ENCODE measurements at places on chromosomes 7 and 10.

DNA sequence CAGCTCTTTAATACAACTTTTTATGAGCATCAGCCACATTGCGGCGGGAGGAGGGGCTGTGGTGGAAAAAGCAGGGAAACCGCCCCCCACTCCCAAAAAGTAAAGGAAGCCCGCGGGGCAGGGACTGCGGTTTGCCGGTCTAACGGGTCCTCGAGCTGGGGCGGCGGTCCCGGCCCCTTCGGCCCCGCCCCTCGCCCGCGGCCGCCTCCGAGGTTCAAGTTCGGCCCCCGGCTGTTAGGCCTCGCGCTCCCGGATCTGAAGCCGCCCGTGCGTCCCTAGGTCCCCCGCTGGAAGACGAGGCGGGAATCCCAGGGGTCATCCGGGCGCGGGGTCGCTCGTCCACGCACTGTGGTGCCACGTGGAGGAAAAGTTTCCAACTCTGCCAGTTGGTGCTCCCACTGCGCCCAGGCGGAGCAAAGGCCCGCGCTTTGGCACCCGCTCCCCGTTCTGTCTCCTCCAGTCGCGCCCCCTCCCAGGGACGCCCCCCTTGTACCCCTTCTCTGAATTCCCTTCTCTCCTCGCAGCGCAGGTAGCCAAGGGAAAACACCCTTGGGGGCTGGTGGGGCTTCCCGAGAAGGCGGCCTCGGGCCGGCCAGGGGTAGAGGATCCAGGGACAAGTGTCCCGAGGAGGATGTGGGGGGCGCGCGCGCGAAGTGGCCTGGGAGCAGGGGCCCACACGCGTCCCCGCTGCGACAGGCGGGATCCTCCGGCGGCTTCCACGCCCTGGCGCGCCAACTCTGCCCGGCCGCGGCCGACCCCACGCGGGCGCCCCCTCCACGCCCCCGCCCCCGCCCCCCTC, 798 bp upstream of the AUTS2 start:
- no peak for DNase-seq

DNA sequence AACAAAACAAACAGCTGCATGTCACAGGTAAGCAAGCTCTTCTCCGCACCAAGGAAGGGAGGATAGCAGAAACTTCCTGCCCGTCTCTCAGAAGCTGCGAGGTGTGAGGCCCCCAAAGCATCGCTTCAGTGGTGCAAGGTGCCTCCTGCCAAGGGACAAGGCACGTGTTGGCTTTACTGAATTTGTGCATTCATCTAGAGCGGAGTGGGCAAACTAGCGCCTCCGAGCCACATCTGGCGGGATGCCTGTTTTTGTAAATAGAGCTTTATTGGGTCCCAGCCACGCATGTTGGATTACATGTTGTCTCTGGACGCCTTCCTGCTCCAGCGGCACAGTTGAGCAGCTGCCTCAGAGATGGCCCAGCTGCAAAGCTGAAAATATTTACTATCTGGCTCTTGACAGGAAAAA, 27.7 kb downstream of the PHYH start:
- no peak for DNase-seq

DNA sequence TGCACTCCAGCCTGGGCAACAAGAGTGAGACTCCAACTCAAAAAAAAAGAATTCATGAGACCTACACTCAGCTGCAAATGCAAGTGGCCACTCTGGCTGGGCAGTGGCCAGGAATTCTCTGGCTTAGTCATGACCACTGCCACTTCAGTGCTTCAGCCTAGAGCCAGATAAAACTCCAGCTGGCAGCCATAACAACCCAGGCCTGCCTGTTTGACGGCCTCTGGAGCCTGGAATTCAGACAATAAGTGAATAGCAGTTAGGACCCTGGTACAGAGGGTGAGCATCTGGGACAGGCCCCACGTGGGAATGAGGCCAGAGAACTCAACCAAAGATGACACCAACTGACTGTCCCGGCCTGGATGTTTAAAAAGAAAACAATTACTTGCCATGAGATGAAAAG, 18.9 kb downstream of the RCC1L start:
- DNase-seq = no peak

DNA sequence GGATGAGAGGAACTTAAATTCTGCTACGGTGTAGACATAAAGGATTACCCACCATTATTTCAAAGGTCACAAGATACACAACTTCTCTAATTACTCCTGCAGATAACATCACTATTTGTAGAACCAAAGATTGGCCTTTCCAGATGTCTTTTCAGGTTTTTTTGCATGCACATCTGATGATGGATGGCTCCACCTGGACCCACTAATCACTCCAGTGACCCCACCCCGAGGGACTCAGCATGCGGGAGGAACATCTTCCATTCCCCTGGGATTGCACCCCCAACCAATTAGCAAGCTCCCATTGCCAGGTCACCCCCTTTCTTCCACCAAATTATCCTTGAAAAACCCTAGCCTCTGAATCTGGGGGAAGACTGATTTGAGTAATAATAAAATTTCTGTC, 608.9 kb downstream of the CNTNAP2 start:
- DNase-seq = no peak

DNA sequence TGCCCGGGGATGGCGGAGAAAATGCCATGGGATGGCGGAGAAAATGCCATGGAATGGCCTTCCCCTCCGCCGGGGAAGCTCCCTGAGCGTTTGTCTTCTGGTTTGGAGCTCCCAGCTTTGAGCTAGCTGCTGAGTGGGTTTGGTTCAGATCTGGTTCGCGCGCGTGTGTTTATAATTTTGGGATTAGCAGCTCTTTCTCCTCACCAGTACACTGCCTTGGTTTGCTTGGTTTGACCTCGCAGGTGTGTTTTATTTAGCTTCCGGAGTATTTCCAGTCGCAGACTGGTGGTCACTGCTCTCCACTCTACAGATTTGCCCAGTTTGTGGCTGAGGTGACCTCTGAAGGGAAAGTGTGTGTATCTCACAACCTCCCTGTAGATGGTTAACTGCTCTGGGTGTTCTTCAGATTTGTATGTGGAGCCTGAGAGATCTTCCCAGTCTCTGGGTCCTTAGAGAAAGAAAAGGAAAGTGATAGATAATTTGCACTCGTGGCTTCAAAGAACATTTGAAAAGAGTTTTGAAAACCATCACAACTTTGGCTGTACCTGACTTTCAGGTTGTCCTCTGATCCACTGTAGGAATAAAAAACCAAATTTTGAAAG, 597 bp downstream of the ZNF277 start:
- no peak for DNase-seq

DNA sequence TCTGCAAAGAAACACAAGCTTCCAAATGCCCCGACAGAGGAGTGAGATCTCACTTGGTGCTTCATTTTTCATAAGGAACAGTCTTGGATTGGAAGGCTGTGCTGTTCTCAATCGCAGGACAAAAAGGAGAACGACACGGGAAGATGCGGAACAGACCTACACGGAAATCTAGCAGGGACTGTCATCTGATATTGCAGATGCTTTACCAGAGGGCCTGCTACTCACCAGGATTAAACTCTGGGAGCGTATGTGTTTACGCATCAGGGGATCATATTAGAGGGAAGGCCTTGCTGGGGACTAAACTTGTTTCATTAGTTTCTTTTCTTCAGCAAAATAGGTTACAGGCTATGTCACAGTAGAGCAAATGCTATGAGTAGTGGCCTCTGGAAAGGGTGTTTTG, 82.8 kb upstream of the EEPD1 start:
- no peak for DNase-seq

DNA sequence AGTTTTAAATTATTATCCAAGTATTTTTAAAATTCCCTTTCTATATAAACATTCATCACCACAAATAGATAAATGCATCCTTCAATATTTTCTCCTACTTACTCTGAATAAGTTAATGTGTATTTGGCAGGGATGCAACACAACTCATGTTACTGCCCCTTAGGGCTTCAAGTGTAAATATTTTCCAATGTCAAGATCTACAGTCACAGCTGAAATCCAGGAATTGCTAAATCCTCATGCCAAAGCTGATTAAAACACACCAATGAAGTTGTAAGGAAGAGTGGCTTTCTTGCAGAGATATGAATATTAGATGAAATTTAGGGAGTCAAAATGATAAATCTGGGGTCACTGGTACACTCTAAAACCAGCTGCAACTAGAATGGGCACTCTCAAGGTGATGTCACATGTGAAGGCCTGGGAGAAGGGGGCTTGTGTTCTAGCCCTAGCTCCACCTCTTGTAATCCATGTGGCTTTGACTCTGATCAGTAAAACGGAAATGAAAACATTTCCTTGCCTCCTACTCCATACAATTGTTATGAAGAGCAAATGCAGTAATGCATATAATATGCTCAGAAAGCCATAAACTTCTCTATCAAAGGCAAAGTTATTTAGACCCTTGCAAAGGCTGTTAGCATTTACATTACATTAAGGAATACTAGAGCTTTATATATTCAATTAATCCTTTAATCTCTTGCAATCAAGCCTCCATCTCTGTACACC, 228.1 kb upstream of the NFE2L3 start:
- DNase-seq = no peak

DNA sequence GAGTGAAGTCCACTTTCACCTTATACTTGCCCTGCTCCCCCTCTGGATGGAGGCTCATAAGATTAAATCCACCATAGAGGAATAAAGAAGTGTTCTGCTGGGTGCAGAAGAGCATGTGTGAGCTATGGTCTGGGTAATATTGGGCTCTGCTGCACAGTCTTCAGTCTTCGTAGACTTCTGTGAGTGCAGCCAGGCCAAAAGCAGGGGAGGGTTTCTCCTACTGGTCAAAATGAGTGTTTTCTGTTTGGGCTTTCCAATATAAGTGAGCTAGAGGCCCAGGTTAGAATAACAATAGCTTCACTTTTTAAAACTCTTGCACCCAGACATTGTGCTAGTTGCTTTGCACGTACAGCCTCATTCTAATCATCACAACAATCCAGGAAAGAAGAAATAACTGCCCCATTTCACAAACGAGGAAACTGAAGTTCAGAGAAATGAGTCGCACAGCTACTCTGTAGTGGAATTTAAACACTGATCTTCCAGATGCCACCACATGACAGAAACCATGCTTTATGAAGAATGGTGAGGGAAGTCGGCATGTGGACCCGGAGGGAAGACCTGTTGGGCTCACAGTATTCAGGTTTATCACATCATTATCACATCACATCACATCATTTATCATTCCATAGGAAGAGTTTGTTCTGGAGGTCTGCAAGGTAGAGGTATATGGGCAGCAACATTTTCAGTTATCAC, 23.8 kb upstream of the MSMB start:
- DNase-seq = no peak

- no peak for DNase-seq
Measured at GRCh38 chr10:61974601-61975390, 73.3 kb downstream of the ARID5B start.

GRCh38 chr10:130037169-130037661, 73.1 kb upstream of the EBF3 start:
- DNase-seq = no peak

DNA sequence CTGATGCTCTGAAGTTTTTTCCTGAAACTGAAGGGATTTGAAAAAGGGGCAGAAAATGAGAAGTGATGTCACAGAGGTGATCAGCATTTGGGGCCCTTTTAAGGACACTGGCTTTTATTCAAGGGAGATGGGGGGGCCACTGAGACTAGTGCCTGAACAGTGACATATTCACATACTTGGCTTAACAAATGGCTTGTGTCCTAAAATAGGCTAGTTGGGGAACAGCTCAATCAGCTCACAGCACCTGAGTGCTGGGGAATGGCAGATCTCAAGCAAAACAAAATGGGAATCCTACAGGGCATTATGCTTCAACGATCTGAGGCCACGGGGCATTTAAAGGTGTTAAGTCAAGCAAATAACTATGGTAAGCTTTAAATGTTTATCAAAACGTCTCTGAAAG, 90.1 kb downstream of the UBE2H start:
- no peak for DNase-seq

DNA sequence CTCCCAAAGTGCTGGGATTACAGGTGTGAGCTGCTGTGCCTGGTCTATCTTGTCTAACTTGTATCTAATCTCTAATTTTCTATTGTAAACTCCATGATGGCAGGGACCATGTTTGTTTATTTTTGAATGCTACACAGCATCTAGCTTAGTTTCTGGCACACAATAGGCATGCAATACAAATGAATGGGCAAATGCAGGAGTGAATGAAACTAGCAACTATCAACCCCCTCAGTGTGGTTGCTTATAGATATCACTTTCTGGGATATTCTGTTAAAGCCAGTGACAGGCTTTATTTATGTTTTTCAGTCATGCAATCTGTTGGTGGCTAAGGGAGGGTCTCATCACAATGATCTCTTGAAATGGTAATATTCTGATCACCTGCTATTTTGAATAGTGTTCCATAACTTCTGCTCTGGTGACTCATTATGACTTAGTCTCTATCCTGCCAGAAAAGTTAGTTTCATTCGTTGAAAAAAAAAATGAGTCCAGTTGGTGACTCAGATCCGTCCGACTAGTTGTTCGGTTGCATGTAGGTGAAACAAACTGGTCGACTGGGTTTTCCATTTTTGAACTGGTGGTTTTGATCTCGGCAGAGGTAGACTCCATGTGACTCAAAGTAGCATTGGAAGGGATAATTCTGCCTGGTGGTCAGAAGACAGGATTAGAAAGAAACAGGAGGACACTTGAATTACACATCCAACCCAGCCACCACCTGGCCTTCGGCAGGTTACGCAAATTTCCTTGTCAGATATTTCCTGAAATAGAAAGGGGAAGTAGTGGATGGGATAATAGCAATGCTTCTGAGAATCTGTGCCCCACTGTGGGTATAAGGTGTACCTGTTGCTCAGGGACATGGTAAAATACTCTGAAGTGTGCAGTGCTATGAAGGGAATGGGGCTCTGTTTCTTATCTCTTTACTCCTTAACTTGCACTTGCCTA, 76.8 kb downstream of the GATA3 start:
- peak; percentile 91 for DNase-seq

DNA sequence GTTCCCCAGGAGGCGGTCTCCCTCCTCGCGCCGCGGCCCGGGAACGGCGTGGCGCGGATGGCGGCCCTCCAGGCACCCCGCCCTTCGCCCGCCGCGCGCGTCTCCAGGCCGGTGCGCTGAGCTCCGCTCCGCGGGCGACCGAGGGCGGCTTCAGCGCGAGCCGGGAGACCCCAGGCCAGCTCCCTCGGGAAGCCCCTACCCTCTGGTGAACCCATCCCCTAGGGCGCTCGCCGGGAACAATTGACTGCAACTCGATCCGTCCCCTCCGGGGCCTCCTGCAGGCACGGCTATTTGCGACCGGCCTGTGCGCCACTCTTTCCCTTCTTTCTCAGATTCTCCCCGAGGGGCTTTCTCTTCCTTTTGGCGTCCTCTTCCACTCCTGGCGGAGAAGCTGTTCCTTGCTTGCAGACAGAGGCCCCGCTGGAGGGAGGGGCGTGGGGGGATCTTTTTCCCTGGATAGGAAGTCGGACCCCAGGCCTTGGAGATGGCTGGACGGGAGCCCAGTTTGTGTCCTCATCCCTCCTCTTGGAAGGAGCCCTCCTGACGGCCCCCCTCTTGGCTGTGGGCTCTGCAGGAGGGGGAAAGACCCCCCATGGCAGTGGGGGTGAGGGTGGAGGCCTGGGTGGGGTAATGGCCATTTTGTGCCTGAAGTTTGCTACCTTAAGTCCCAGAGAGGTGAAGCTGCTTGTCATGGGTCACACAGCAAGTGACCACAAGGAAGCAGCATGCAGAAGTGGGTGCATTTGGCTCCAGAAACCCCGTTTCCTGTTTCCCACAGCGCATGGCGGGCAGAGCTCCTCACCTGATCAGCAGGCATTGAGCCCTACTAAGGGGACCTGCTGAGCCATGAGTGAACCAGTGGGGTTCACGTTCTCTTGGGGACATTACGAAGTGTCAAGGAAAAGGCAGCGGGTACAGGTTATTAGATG, 171.2 kb upstream of the TNRC18 start:
- no peak for DNase-seq
